Activated T-helper 1 cell treated with anti-CD3 and anti-CD28 coated beads, Interleukin-12 subunit alpha, Interleukin-12 subunit beta, Interleukin-2, Interleukin-4 antibody, amounts not matched to agents 30 ng/mL and 10 ng/mL and 1 ng/mL, durations not matched to agents 14 hours and 24 hours and 36 hours (primary cell): ENCODE measurements at places on chromosomes 3 and 15.

DNA sequence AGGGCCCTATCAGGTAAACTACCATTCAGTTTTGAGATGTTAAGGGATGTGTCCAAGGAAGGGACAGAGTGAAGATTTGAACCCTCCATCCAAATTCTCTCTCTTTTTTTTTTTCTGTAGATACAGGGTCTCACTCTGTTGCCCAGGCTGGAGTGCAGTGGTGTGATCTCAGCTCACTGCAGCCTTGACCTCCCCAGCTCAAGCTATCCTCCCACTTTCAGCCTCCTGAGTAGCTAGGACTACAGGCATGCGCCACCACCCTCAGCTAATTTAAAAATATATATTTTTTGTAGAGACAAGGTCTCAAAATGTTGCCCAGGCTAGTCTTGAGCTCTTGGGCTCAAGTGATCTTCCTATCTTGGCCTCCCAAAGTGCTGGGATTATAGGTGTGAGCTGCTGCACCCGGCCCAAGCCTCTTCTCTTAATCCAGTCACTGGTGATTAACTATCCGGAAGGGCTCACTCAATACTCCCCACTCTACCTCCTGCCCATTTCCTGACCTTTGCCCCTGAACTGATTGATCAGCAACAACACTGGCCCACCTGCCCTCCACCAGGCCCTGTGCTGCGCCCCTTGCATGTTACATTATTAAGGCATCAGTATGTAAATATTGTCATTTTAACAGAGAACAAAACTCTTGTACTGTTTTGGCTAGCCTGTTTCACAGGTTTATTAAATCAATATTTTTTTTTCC is 164.7 kb downstream of the CTNNB1 start:
- DNase-seq: no peak

DNA sequence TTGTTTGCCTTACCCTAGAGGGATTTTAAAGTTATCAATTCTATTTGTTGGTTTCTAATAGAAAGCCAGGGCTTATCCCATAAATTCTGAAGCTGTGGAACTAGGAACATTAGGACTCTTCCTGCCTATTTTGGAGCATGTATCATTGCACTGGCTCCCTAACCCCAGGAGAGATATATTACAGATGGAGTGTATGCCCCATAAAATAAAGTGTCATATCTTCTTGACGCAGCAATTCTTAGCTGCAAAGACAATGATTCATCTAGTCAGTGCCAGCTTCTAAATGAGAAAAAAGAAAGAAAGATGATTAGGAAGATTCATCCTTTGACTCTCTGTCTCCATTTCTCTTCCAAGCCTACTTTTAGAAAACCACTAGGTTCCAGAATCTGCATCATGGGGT is 74.8 kb upstream of the MAGI1 start:
- no peak for DNase-seq

DNA sequence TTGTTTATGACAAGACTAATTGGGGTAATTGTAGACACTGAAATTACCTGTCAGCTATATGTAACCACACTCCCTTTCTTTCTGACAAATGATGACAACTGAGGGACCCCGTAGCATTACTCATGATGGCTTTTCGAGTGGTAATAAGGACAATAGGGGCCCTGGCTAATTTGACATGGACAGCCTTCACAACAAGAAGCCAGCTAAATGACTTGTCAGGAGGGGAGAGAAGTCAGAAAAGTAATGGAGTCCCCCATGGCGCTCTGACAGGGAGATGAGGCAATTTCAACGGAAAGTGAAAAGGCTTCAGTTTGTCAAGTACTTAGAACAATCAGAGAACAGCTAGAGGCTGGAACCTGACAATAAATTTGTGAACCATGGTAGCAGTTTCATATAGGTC is 177.3 kb downstream of the CDIN1 start:
- DNase-seq: no peak

DNA sequence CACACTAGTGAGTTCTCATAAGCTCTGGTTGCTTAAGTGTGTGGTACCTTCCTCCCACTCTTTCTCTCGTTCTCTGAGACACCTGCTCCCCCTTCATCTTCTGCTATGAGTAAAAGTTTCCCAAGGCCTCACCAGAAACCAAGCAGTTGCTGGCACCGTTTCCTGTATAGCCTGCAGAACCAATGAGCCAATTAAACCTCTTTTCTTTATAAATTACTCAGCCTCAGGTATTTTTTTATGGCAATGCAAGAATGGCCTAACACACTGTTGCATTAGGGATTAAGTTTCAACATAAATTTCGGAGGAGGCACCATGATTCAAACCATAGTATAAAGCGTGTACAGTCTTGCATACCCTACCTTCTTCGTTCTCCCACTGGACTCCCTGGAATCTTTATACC is 252.3 kb upstream of the CHRM5 start:
- DNase-seq: no peak

GRCh38 chr3:63351159-63352007 is 73.3 kb downstream of the SYNPR start:
- no peak for DNase-seq

- no peak for DNase-seq
Measured at GRCh38 chr15:56254265-56254664, 10.6 kb upstream of the RFX7 start.

- DNase-seq: no peak
Measured at GRCh38 chr3:187850258-187850921, 105.1 kb upstream of the BCL6 start.

DNA sequence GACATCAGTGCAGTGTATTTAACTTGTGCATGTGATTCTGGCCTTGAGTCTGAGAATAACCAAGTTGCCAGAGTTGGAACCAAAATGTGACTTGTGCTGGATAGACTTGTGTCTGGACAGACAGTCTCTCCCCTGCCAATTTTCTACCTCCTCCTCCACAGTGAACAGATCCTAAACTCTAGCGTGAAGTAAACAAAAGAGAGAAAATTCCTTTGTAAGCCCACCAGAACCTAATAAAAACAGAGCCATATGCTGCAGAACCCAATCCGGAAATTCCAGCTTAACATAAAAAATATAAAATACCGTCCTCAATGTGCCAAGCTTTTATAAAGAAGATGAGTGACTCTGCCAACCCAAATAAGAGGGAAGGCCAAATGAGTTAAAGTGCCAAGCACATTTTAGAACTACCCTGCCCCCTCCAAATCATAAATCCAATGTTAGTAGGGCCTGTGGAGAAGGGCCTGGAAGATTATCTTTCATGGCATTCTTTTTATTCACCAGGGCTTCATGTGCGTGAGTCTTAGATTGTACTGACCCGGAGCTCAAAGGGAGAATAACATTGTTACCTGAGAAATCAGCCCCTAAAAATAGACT is 344.6 kb upstream of the PROK2 start:
- no peak for DNase-seq

DNA sequence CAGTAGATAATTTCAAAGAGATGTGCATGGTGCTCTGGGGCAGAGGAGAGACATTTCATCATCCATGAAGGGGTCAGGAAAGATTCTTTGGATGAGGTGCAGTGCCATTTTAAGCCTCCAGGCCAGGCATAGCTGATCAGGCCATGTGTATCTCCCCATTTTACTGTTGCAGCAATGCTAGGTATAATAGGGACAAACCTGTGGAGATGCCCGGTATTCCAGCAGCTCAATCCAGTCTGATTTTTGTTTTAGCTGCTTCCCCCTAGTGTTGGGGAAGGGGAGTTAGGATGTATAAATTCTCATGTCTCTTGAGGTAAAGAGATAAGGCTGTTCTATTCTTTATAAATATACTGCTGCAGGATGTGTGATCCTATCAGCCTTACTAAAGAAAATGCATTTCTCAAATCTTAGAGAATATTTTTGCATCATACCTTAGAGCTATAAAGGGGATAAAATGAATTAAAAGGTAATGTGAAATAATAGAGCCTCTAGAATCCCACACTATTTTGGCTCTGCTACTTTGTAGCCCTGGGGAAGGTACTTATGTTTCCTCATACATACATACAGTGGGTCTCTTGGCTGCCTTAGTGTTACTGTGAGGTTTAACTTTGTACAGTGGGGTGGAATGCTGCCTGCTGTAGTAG is 5.2 kb downstream of the CDV3 start:
- DNase-seq: no peak
